Vagina (tissue), 2 donors: ENCODE measurements at places on chromosomes 13 and 19. TPM values are rescaled to one million over a fixed set of nuclear protein-coding genes. Genes with fewer than 3 reads are reported as not detected.

GRCh38 chr19:45503909-45504308 lies 3.4 kb upstream of the VASP start:
- no peaks in the 10 kb centered on the region for H3K36me3 ChIP-seq
- no peak for DNase-seq
- H3K4me1 ChIP-seq, result peaks cover 27% of the 10 kb centered on the region
- no peak overlapping the region for H3K27ac ChIP-seq
- H3K27me3 ChIP-seq, result no peaks in the 10 kb centered on the region
- no peak overlapping the region for H3K4me3 ChIP-seq

Gene SIGLEC11
- total RNA-seq, result 4.4 TPM

- no peak overlapping the region for H3K27ac ChIP-seq
- no peak for DNase-seq
- H3K4me1 ChIP-seq, result no peaks in the 10 kb centered on the region
- H3K27me3 ChIP-seq, result no peaks in the 10 kb centered on the region
- H3K4me3 ChIP-seq, result no peak overlapping the region
- H3K36me3 ChIP-seq, result peaks cover 85% of the 10 kb centered on the region
Measured at GRCh38 chr19:5139583-5140325, 170.8 kb downstream of the KDM4B start.

Gene ZNF628
- 2.7 TPM for total RNA-seq

DNA sequence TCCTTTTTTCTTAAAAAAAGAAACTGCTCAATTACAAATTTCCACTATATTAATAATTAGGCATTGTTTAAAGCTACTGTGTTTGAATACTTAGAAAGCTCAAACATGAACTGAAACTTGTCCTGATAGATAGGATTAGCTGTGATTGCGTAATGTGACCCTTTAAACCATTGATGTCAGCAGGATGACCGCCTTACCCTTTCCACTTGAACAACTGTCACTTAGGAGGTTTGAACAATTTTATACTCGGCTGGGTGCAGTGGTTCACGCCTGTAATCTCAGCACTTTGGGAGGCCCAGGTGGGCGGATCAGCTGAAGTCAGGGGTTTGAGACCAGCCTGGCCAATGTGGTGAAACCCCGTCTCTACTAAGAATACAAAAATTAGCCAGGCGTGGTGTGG lies 2.9 kb downstream of the LAMP1 start:
- no peak overlapping the region for H3K27ac ChIP-seq
- H3K36me3 ChIP-seq, result no peaks in the 10 kb centered on the region
- no peaks in the 10 kb centered on the region for H3K27me3 ChIP-seq

GRCh38 chr13:52848455-52849195 lies at the start of gene PCDH8:
Gene PCDH8 (minus strand): TSS chr13:52848640. CDS start chr13:52848436, 204 bp downstream.
- no peak for DNase-seq
- no peak within 1 kb of the TSS for H3K4me3 ChIP-seq
- no peak within 1 kb of the TSS for H3K27ac ChIP-seq

DNA sequence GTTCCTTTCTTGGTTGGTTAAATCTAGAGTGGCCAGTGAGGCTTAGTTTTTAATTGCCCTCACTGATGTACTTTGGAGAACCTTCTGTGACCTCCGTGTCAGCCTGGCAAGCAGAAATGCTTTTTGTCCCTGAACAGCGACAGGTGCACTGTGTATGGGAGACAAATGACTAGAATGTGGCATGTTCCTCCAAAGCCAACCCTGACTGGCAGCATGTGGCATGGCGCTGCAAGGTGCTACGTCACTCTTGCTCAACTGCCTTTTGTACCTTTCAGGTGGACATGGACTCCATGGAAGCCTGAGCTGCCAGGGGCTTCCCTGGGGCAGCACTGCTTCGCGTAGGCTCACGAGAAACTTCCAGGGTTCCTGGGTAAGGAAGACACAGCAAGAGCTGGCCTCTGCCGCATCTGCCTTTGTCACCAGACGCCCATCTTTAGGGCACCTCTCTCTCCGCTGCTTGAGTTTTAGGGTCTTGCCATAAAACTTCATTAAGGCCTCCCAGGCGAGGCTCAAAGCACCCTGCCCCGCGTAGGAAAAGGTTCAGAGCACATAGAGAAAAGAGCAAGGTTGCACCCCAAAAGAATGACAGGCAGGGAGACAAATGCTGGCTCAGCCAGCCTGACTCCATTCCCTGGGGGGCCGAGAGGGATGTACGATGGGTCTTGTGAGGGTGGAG lies 167.1 kb upstream of the SOX1 start:
- no peak overlapping the region for H3K4me3 ChIP-seq
- no peaks in the 10 kb centered on the region for H3K36me3 ChIP-seq
- no peaks in the 10 kb centered on the region for H3K27me3 ChIP-seq
- peak; percentile 72 for DNase-seq

- no peaks in the 10 kb centered on the region for H3K27me3 ChIP-seq
- DNase-seq, result no peak
- no peaks in the 10 kb centered on the region for H3K4me1 ChIP-seq
- peaks cover 2% of the 10 kb centered on the region for H3K36me3 ChIP-seq
- no peak overlapping the region for H3K27ac ChIP-seq
- no peak overlapping the region for H3K4me3 ChIP-seq
Measured at GRCh38 chr19:5667751-5668271, 12.5 kb downstream of the MICOS13 start.

DNA sequence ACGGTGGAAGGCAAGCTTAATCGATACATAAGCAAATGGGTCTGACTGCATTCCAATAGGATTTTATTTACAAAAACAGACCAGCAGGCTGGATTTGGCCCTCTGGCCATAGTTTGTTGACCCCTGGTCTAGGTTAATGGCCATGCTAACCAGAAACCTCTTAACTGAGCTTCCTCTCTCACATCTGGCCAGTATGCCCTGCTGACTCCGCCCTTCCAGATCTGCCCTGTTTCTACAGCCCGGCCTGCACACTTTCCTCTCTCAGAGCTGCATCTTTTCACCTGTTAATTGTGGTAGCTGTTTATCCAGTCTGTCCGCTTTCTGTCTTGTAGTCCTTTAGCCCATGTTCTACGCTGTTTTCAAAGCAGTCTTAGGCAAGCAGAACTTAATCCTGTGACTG lies 25.6 kb downstream of the EDNRB start:
- no peaks in the 10 kb centered on the region for H3K27me3 ChIP-seq
- no peak overlapping the region for H3K4me3 ChIP-seq
- no peaks in the 10 kb centered on the region for H3K4me1 ChIP-seq
- H3K36me3 ChIP-seq, result no peaks in the 10 kb centered on the region
- DNase-seq, result no peak

- no peaks in the 10 kb centered on the region for H3K27me3 ChIP-seq
- no peaks in the 10 kb centered on the region for H3K4me1 ChIP-seq
- no peaks in the 10 kb centered on the region for H3K36me3 ChIP-seq
- peak; percentile 52 for DNase-seq
- H3K4me3 ChIP-seq, result no peak overlapping the region
- no peak overlapping the region for H3K27ac ChIP-seq
Measured at GRCh38 chr13:112253631-112254030, 122.5 kb upstream of the SPACA7 start.
